ENCODE measurements at places on chromosomes 6 and 20. TPM values are rescaled to one million over a fixed set of nuclear protein-coding genes. Genes with fewer than 3 reads are reported as not detected.
A peak's percentile ranks its signal among the peaks of the same experiment; 100 is the strongest.

DNA sequence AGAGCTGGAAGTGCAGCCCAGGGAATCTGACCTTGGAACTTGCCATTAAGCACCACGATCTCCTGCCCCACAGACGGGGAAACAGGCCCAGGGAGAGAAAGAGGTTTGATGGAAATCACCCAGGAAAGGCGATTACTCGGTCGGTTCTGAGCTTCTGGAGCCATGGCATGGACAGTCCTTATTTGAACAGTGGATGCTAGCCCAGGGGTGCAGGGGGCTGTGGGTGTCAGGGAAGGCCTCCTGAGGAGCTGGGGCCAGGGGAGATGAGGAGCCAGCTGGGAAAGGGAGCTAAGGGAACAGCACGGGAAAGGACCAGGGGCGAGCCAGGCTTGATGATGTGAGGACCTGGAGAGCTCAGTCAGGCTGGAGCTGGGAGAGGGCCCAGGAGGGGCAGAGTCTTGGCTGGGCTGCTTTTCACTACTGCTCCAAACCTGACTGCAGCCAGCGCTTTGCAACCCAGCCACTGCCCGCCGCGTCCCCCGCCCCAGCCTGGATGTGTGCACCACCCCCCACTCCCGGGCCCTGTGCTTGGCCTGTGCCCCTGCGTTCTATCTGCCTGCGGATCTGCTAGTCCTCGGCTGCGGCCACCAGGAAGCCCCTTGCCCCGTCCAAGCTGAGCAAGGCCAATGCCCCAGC, 17.8 kb downstream of the SUN5 start:
- no peaks in the 10 kb centered on the region for H3K4me1 ChIP-seq
- DNase-seq: no peak
- no peaks in the 10 kb centered on the region for H3K27me3 ChIP-seq
- no peak overlapping the region for H3K27ac ChIP-seq
- H3K36me3 ChIP-seq: no peaks in the 10 kb centered on the region

DNMT3B gene
- total RNA-seq: 0.55 TPM

- H3K4me1 ChIP-seq: peaks cover 68% of the 10 kb centered on the region
- no peaks in the 10 kb centered on the region for H3K36me3 ChIP-seq
- DNase-seq: no peak
- peak overlapping the region; percentile 96 for H3K27ac ChIP-seq
Observed at GRCh38 chr20:49914310-49915117, 815 bp downstream of the SPATA2 start.

EMILIN3 gene
- 0.68 TPM for total RNA-seq

ARMC12 gene
- 0.68 TPM for total RNA-seq

DNA sequence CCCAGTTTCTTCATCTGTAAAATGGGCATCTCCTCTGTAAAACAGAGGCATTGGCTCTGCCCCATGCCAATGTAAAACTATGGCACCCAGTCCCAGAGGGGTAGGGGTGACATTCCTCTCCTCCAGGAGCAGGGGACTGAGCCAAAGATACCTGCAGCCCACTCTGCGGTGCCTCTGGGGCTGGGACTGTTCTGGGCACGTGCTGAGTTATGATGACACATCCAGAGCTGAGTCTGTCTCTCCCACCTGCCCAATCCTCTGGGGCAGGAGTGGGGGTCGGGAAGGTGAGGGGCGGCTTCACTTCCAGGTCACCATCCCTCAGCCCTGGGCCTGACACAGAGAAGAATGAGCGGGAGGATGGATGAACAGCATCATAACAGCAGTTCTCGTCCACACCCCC, 29.9 kb downstream of the AAR2 start:
- no peak for DNase-seq
- no peaks in the 10 kb centered on the region for H3K4me1 ChIP-seq
- H3K27ac ChIP-seq: no peak overlapping the region
- H3K36me3 ChIP-seq: no peaks in the 10 kb centered on the region
- no peak overlapping the region for H3K4me3 ChIP-seq

RIN2 gene
- 67.0 TPM for total RNA-seq

- H3K27me3 ChIP-seq: no peaks in the 10 kb centered on the region
- peak overlapping the region; percentile 95 for H3K4me3 ChIP-seq
- no peaks in the 10 kb centered on the region for H3K36me3 ChIP-seq
- H3K4me1 ChIP-seq: peaks cover 11% of the 10 kb centered on the region
- peak overlapping the region; percentile 93 for H3K27ac ChIP-seq
- DNase-seq: peak; percentile 44
Observed at GRCh38 chr6:139027620-139028182, 844 bp upstream of the ABRACL start.

GRCh38 chr20:11426948-11427347, 490.7 kb upstream of the BTBD3 start:
- H3K27ac ChIP-seq: no peak overlapping the region
- no peak overlapping the region for H3K4me3 ChIP-seq
- no peak for DNase-seq
- no peaks in the 10 kb centered on the region for H3K4me1 ChIP-seq
- H3K36me3 ChIP-seq: no peaks in the 10 kb centered on the region
- H3K27me3 ChIP-seq: no peaks in the 10 kb centered on the region

ZNF311 gene
- total RNA-seq: not detected

GRCh38 chr6:18155864-18156421, 721 bp downstream of the KDM1B start:
- H3K4me1 ChIP-seq: peaks cover 31% of the 10 kb centered on the region

DNA sequence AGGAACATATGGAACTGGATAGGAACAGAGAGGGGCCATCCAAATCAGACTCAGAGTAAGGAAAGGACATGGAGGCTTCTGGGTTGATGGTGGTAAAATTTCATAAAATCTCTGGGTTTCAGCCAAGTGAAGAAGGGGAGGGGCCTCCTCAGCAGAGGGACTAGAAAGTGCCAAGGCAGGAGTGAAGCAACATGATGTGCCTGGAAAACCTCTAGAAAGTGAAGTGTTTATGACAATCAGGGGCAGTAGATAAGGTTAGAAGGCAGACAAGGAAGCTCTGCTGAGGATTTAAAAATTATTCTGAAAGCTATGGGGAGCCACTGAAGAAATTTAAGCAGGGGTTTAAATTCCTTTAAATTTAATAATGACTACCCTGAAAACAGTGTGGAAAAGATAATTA, 126.0 kb upstream of the TENT5A start:
- no peak for DNase-seq
- H3K4me1 ChIP-seq: no peaks in the 10 kb centered on the region
- no peaks in the 10 kb centered on the region for H3K36me3 ChIP-seq
- H3K27ac ChIP-seq: no peak overlapping the region
- H3K27me3 ChIP-seq: no peaks in the 10 kb centered on the region
- H3K4me3 ChIP-seq: no peak overlapping the region

DNA sequence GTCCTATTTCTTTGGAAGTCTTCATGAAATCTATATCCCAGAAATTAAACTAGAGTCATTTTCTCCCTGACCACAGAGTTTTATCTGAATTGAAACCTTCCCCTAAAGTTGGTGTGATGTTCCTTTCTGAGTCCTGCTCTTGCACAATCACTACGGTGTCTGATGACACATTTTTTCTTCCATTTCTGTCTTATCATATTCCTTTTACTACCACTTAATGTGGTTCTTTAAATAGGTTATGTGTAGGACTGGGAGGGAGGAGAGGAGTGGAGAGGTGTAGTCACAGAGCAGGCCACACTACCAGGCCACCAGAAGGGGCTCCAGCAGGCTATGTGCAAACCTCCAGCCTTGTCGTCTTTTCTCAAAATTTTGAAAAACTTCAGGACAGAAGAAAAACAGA, 39.7 kb upstream of the ATXN1 start:
- H3K4me3 ChIP-seq: no peak overlapping the region
- no peaks in the 10 kb centered on the region for H3K27me3 ChIP-seq
- H3K27ac ChIP-seq: no peak overlapping the region
- no peak for DNase-seq

KIF13A gene
- total RNA-seq: 37.9 TPM

SLC25A27 gene
- total RNA-seq: 8.7 TPM

- no peak for DNase-seq
- H3K27ac ChIP-seq: no peak overlapping the region
- no peak overlapping the region for H3K4me3 ChIP-seq
- no peaks in the 10 kb centered on the region for H3K27me3 ChIP-seq
Observed at GRCh38 chr6:24864343-24864742, 65.6 kb upstream of the ARMH2 start.

DNA sequence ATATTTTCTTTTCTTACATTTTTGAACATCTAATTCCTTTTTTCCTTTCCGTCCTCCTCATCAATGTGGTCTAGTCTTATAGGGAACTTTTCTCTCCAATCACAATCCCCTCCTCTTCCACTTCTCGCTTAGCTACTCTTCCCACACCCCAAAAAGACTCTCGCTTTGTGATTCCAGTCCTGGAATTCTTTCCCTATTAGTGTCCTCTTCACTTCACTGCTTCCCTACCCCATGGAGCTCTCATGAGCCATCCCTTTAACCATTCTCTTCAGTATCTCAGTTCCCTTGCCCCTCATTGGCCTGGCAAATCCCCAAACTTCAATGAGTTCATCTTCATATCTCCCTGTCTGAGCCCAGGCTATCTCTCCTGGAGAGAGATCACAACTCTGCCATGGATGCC, 55.3 kb upstream of the CEP85L start:
- H3K27me3 ChIP-seq: no peaks in the 10 kb centered on the region
- H3K36me3 ChIP-seq: no peaks in the 10 kb centered on the region
- no peak overlapping the region for H3K4me3 ChIP-seq
- peaks cover 31% of the 10 kb centered on the region for H3K4me1 ChIP-seq

DNA sequence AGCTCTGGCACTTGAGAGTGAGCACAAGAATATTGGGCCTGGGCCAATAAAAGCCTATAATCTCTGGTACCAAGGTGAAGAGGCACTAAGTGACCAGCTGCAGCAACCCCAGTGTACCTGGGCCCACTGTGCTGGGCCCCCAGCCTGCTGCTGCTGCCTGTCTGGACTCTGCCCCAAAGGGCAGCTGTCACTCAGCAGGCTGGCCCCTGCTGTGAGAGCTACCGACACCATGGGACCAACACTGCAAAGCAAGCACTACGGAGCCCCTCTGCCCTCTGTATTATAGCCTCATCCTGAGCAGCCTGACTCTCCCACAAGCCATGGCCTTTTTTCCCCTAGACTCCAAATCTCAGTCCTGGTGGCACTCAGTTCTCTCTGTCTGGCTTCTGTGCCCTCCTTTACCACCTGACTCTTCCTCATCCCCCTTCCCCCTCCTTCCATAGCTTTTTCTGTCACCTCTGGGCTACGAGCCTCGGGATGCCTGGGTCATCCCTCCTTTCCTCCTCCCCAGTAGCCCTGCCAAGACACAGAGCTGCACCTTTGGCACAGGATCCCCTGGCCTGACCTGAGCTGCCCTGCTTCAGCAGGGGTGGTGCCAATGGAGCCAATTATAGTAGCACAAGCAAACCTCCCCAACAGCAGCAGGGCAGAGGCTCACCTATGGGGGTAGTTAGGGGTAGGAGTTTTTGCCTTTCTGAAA, 14.2 kb downstream of the RRP36 start:
- no peak overlapping the region for H3K27ac ChIP-seq
- H3K4me3 ChIP-seq: no peak overlapping the region
- no peaks in the 10 kb centered on the region for H3K27me3 ChIP-seq
- no peak for DNase-seq
- no peaks in the 10 kb centered on the region for H3K36me3 ChIP-seq

SLC17A1 gene
- not detected for total RNA-seq

Measured in transverse colon (tissue), 4 donors.